CD4-positive, alpha-beta T cell treated with Interleukin-4 for 4 hours (primary cell): ENCODE measurements at places on chromosomes 1 and 21.

DNA sequence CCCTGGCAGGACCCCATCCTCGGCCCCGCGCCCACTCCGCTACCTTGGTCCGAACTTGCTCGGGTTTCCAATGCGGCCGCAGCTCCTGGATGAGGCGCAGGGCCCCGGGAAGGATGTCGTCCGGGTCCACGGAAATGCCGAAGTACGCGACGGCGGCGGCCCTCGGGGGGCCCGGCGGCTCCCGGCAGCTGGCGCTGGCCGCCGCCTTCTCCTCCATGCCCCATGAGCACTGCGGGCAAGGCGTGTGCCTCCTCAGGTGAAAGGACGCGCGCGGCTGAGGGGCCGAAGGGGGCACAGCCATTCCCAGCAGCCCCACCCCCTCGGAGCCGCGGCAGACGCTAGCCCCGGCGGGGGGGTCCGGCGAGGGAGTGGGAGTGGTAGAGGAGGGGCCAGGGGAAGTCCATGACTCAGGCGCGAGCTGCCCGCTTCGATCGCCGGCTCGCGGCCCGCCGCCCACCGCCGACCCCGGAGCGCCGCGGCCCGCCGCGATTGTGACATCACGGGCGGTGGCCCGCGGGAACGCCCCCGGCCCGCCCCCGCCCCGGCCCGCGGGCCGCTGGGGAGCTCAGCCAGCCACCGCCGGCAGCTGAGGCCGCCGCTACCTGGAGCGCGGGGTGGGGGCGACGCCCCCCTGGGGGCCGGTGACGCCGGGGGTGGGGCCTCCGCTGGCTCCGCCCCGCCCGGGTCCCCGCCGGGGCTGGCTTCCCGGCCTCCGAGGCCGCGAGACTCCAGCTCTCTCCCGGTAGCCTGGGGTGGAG lies at the start of gene ETNK2:
Gene ETNK2, minus strand, starts transcription at position 493 of the 758 bp plus-strand sequence. Its CDS starts 192 bp downstream, at position 301.
- peak; percentile 39 for DNase-seq

- DNase-seq, result no peak
Observed at GRCh38 chr1:204295671-204296070, 64.1 kb downstream of the PLEKHA6 start.

- DNase-seq, result no peak
Observed at GRCh38 chr21:41425588-41425953, 468 bp upstream of the MX1 start.

DNA sequence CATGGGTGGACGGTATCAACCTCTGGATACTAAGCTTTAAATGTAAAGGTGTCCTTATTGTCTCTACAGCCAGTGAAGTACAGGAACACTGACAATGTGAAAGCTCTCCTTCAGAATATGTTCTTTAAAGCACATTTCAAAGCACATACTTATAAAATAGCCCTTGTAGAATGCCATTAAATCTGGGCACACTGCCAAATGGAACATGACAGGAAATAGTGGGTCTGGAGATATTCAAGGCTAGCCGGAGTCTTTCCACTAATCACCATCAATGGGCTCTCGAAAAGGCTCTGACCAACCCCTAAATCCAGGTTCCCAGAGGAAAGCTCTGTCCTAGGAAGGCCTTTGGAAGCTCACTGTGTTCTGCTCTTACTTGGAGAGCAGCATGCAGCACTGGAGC lies 46.6 kb downstream of the PLD5 start:
- DNase-seq, result no peak

GRCh38 chr21:37848721-37849490 lies 67.4 kb downstream of the KCNJ6 start:
- DNase-seq, result no peak
